ENCODE measurements at places on chromosomes 1 and 21.

DNA sequence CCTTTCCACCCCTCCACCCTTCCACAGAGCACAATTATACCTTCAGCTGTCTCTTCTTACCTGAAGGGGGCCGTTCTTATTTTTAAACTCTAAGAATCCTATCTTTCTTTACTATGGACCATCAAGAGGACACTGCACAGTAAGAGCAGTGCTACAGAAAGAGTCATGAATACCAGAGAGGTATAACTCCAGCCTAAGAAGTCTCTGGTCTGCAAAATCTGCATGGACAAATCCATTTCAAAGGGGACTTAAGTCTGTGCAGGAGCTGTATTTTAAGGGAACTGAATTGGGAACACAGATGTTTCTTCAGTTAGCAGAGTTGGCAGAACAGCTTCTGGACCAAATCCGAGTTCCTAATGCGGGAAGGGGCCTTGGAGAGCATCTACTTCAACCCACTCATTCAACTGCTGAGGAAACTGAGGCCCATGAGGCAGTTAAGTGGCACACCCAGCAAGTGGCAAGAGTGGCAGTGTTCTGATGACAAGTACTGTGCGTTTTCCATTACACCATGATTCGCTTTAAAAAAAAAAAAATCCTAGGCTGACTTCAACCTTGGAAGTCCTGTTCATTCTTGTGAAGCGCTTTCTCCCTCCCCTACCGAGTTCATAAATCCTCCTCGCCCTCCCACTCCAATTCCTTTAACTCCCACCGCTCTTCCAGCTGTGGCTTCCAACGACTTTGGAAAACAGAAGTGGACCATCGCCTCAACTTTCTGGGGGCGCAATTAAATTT, 1.8 kb downstream of the PLPP3 start:
- H3K4me1 ChIP-seq = peaks cover 5% of the 10 kb centered on the region
- DNase-seq = no peak
- no peak overlapping the region for H3K4me3 ChIP-seq
- peaks cover 44% of the 10 kb centered on the region for H3K27me3 ChIP-seq

GRCh38 chr1:244502630-244503029, 41.6 kb downstream of the CATSPERE start:
- no peak overlapping the region for H3K27ac ChIP-seq
- H3K36me3 ChIP-seq = no peaks in the 10 kb centered on the region
- no peak overlapping the region for H3K4me3 ChIP-seq
- no peak for DNase-seq

DNA sequence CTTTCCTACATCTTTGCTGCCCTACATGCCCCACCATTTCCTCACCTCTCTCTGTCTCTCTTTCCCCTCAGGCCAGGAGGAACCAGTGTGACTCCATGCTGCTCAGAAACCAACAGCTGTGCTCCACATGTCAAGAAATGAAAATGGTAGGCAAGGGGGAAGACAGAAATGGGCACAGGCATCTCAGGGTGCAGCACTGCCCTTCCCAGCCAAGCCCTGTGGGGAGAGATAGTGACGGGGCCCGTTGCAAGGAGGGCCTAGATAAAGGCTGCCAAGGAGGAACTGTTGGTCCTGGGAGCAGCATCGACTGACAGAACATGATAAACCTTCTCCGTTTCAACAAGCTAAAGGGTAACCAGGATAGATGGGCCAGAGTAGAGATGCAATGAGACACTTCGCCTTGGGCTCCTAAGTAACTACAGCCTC, 12.5 kb upstream of the PIGC start:
- H3K36me3 ChIP-seq = no peaks in the 10 kb centered on the region
- peaks cover 23% of the 10 kb centered on the region for H3K27me3 ChIP-seq
- no peak overlapping the region for H3K27ac ChIP-seq
- no peak for DNase-seq
- H3K4me1 ChIP-seq = peaks cover 4% of the 10 kb centered on the region

GRCh38 chr1:229273507-229274232, 2.8 kb downstream of the RAB4A start:
- H3K4me3 ChIP-seq = no peak overlapping the region
- no peak overlapping the region for H3K27ac ChIP-seq
- peaks cover 27% of the 10 kb centered on the region for H3K4me1 ChIP-seq

- H3K36me3 ChIP-seq = no peaks in the 10 kb centered on the region
- DNase-seq = no peak
- no peaks in the 10 kb centered on the region for H3K4me1 ChIP-seq
- no peak overlapping the region for H3K27ac ChIP-seq
- no peaks in the 10 kb centered on the region for H3K27me3 ChIP-seq
- no peak overlapping the region for H3K4me3 ChIP-seq
Observed at GRCh38 chr1:197306381-197307062, 38.5 kb downstream of the CRB1 start.

GRCh38 chr1:218351391-218352074, 6.4 kb downstream of the TGFB2 start:
- H3K36me3 ChIP-seq = no peaks in the 10 kb centered on the region
- peak overlapping the region; percentile 58 for H3K4me3 ChIP-seq
- no peak overlapping the region for H3K27ac ChIP-seq
- peaks cover 9% of the 10 kb centered on the region for H3K4me1 ChIP-seq

GRCh38 chr1:201818971-201819750, 9.8 kb upstream of the IPO9 start:
- no peak overlapping the region for H3K4me3 ChIP-seq
- H3K27me3 ChIP-seq = no peaks in the 10 kb centered on the region
- no peaks in the 10 kb centered on the region for H3K4me1 ChIP-seq
- H3K36me3 ChIP-seq = peaks cover 1% of the 10 kb centered on the region

- H3K27ac ChIP-seq = no peak overlapping the region
- no peak for DNase-seq
- H3K4me1 ChIP-seq = no peaks in the 10 kb centered on the region
- H3K4me3 ChIP-seq = no peak overlapping the region
Observed at GRCh38 chr21:17526776-17527175, 13.9 kb downstream of the CXADR start.

GRCh38 chr1:184959626-184960025, 14.7 kb downstream of the NIBAN1 start:
- DNase-seq = no peak
- peaks cover 29% of the 10 kb centered on the region for H3K36me3 ChIP-seq
- no peaks in the 10 kb centered on the region for H3K27me3 ChIP-seq
- H3K4me1 ChIP-seq = peaks cover 9% of the 10 kb centered on the region
- H3K27ac ChIP-seq = no peak overlapping the region
- no peak overlapping the region for H3K4me3 ChIP-seq

DNA sequence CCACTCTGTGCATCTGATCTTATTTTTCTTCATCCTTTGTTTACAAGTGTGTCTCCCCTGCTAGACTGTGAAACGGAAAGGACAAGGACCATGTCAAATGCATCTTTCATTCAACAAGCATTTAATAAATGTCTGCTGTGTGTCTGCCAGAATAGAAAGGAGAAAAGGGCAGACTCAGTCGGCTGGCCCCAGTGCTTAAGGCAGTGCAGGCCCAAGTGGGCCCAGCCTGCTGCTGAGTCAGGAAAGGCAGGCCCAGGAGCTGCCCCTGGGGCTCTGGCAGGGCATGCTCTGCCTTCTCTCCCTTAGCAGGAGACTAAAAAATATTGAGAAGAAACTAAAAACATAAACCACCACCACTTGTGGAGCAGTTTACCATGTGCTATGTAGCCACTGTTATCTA, 38.1 kb downstream of the PLEKHA6 start:
- H3K4me3 ChIP-seq = no peak overlapping the region
- no peaks in the 10 kb centered on the region for H3K27me3 ChIP-seq
- H3K27ac ChIP-seq = no peak overlapping the region
- no peaks in the 10 kb centered on the region for H3K36me3 ChIP-seq
- no peak for DNase-seq

DNA sequence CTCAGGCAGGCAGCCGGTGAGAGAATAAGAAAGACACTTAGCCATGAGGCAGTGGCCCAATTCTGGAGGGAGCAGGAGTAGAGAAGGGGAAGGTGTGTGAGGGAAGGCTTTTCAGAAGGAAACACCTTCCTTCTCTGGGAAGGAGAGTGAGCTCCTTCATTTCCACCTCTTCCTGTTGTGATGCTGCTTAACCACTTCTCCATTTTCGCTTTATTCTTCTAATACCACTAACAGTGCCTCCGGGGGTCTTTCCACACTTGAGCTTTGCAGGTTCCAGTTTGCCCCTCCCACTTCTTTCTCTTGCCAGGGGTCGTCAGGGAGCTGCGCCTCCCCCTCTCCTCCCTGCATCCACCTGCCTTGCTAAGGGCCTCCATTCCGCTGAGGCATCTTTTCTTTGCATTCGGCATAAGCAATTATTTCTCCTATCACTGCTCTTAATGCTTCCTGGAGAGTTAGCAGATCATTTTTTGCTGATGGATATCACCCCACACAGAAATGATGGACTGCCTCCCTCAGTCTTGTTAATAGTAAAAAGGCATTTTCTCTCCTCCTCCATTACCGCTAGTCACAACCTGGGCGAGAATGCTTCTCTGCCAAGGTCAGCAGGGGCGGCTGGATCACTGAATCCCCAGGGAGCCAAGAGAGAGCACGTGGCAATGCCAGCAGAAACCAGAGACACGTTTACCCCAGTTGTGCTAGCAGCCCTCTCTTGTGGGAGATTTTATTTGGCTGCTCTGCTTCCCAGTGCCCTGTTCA, 74.8 kb downstream of the ELAVL4 start:
- no peaks in the 10 kb centered on the region for H3K36me3 ChIP-seq
- peaks cover 2% of the 10 kb centered on the region for H3K27me3 ChIP-seq
- no peak for DNase-seq
- no peak overlapping the region for H3K27ac ChIP-seq
- H3K4me1 ChIP-seq = no peaks in the 10 kb centered on the region

DNA sequence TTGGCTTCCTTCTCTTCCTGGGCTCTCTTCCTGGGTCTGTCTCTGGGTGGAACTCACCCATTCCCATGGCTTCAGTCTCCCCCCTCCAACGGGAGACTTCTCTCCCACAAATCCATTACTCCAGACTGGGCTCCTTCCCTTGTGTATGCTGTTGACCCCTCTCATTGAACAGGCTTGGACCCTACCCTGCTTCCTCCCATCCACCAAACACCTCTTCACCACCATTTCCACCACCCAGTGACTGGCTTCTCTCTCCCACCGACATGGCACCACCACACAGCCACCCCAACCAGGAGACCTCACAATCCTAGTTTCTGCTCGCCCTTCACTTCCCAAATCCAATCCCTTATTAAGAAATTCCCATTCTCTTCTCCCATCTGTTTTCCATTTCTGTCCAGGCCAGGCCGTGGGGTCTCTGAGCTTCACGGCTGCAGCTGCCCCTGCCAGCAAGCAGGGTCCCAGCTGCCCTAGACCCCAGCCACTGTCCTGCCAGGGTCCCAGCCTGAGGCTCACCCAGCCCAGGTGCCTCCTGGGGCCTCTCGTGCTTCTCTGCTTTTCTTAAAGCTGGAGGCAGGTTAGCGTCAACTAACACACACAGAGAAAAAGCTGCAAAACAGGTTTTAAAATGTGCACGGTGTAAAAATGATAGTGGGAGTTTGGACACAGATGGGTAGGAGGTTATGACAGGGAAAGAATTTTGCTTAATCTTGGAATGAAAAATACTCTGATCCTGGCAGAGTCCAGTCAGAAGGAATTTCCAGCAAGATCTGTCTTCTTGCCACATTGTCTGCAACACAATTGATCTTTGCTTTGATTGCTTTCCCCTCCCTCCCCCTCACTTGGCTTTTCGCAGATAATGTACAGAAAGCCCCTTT, 383.8 kb upstream of the VAMP3 start:
- no peak overlapping the region for H3K27ac ChIP-seq
- no peak for DNase-seq
- no peaks in the 10 kb centered on the region for H3K27me3 ChIP-seq
- H3K36me3 ChIP-seq = no peaks in the 10 kb centered on the region

- no peaks in the 10 kb centered on the region for H3K36me3 ChIP-seq
- H3K27me3 ChIP-seq = no peaks in the 10 kb centered on the region
- no peak for DNase-seq
- H3K4me1 ChIP-seq = no peaks in the 10 kb centered on the region
- no peak overlapping the region for H3K4me3 ChIP-seq
Observed at GRCh38 chr1:71509051-71509595, 428.3 kb upstream of the ZRANB2 start.

DNA sequence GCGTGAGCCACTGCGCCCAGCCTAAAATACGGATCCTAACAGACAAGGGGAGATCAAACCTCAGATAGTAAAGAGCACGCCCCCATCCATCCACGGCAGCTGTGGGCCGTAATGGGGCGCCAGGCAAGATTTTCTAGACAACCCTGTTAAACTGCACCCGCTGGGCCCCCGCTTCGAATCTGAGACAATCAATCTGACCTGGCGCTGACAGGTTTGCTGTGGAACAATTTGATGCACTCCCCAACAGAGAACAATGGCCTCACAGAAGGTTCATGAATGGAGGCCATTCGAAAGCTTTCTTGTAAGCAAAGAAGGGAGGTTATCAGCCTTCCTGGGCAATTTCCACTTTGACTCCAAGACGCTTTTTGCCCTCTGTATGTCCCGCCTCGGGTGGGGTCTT, 30.5 kb downstream of the CLSTN1 start:
- no peak overlapping the region for H3K27ac ChIP-seq
- no peak for DNase-seq
- H3K27me3 ChIP-seq = no peaks in the 10 kb centered on the region
- peaks cover 36% of the 10 kb centered on the region for H3K36me3 ChIP-seq

DNA sequence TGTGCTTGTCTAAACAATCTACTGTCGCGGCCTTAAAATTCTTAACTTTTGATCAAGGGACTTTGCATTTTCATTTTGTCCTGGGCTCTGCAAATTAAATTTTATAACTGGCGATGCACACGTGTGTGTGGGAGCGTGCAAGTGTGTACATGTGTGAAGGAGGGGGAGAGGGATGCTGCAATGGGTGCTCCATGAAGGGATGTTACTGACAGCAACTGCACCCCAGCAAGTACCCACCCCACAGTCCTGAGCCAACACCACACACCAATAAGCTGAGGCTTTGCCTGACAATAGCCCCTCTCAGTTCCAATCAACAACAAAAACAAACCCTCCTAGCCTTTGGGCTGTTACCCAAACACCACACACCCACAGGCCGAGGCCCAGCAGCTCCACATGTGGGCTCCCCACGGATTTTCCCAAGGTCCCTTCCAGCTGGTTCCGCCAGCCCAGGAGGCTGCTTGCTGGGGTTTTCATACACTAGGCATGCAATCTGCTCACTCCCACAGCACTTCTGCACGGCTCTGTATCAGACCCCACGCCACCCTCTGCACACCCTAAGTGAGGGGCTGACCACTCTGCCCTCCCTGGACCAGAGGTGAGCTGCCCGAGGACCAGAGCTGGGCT, 32.8 kb upstream of the IFFO2 start:
- DNase-seq = no peak
- no peak overlapping the region for H3K27ac ChIP-seq
- no peaks in the 10 kb centered on the region for H3K36me3 ChIP-seq
- H3K4me3 ChIP-seq = no peak overlapping the region

DNA sequence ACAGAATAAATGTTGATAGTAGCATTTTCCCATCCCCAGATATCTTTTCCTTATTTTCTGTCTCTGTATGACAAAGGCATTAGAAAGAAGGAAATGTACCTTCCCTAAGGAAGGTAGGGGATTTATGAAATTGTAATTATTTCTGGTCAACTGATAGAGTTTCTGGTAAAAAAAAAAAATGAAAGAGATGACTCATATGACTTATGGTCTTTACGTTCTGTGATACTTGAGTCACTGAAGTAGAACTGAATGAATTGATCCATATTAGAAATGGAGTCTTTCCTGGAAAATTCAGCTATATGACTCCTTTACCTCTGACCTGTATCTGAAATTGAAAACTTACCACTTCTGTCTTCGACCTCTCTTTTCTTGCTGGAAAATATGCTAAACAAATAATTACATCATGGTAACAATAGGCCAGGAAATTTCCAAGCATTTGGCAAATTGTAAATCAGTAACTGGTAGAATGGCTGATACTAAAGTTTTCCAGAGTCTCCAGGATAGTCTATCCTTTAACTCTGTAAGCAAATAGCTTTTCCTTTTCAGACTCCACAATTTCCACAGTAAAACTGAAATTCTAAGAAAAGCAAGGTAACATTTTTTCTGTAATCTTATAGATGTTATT, 364.3 kb upstream of the PTBP2 start:
- H3K27me3 ChIP-seq = no peaks in the 10 kb centered on the region
- no peak overlapping the region for H3K27ac ChIP-seq
- no peak for DNase-seq
- H3K4me1 ChIP-seq = no peaks in the 10 kb centered on the region
- H3K36me3 ChIP-seq = no peaks in the 10 kb centered on the region
- no peak overlapping the region for H3K4me3 ChIP-seq
